ENCODE measurements at places on chromosomes 6 and 20.

DNA sequence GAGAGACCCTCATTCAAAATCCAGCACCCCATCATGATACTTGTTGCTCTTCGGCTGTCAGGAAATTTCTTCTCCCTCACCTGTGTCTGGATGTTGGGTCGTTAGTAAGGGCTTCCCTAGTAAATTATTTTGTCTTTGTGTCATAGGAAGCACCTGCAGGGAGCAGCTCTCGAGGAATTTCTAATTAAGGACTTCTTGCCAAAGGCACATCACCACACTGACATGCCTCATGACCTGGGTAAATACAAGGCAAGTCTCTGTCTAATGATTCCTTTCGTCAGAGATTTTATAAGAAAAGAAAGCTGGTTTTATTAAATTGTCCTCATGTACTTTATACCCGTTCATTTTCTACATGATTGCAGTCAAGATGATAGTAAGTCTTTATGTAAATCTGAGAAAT is at the start of gene NOX3:
Gene NOX3, minus strand, starts transcription at position 74 of the 400 bp plus-strand sequence. Its CDS starts 39 bp downstream, at position 35.
- DNase-seq = no peak

- no peak for DNase-seq
Measured at GRCh38 chr6:13924949-13925881, at the start of gene RNF182. Gene RNF182, plus strand, starts transcription at chr6:13924952. Its CDS starts 52,168 bp downstream, at chr6:13977120.

DNA sequence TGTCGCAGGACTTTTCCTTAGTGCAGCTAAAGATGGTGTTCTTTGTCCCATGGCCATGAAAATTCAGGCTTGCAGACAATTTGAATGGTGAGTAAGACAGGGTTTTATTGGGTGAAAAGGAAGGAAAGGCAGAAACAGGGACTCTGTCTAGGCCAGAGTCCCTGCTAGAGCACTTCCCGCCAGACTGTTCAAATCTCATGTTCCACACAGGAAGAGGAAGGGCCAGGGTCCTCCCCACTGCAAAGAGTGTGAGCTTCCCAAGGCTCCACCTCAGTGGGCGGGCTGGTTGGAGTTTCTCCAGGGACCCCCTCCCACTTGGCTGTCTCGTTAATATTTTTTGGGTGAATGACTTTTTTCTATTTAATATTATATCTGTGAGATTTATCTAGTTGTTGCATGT is 29.0 kb downstream of the COL19A1 start:
- DNase-seq = no peak

DNA sequence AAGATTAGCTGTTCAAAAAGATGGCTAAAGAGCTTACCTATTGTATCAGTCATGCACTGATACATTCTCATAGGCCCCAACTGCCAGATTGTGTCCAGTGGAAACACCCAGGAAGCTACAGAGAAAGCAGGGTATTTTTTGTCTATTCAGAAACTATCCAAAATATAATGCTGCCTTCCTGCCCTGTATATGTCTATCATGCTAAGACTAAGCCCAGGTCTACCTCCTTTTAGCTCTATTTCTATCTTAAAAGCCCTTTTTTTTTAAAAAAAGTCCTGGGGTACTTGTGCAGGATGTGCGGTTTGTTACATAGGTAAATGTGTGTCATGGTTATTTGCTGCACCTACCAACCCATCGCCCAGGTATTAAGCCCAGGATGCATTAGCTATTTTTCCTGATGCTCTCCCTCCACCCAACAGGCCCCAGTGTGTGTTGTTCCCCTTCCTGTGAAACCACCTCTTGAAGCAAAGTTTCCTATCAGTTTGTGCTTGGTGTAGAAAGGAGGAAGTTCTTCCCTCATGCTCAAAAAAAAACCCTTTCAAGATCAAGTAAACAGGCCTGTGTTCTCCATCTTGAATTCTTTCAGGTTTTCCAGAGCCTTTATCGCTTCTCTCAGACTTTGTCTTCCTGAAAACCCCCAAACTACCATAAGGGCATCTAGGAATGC is 514 bp downstream of the DEFB129 start:
- DNase-seq = peak; percentile 29

- no peak for DNase-seq
Measured at GRCh38 chr20:58651946-58652605, 993 bp downstream of the STX16 start.

GRCh38 chr6:52162940-52163908 is 23.0 kb upstream of the IL17A start:
- no peak for DNase-seq

DNA sequence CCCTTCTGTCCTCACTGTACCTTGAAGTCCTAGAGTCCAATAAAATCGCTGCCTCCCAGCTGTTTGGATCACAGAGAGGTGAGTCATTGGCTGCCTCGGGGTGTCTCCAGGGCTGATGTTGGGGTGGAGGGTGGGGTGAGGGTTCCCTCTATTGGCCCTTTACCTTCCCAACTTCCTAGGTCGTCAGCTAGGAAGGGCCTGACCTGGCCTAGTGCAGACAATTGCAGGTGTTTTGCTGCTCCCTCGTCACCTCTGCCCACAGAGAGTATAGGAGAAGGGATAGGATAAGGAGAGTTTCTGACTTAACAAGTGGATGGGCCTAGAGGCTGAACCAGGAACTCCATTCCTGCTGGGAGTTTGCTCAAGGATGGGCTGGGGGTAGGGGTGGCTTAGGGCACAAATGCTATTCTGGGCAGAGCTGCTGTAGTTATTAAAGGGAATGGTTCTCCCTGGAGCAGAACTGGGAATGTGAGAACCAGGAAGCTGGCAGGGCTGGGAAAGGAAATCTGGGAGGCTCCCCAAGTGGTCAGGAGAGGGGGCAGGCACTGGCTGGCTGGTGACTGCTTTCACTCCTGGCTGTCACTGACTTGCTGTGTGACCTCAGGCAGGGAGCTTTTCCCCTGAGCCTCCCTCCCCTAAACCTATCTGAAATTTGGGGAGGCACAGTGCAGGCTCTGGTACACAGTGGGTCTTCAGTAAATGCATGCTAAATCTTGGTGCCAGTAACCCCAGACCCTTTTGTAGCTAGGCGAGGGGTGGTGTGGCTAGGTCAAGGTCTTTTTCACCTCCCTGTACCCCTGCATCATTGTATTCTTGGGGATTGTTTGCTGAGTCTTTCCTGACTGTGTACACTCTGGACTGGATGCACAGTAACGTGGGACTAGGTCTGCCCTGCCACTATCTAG is 1.5 kb downstream of the TP53INP2 start:
- DNase-seq = no peak

DNA sequence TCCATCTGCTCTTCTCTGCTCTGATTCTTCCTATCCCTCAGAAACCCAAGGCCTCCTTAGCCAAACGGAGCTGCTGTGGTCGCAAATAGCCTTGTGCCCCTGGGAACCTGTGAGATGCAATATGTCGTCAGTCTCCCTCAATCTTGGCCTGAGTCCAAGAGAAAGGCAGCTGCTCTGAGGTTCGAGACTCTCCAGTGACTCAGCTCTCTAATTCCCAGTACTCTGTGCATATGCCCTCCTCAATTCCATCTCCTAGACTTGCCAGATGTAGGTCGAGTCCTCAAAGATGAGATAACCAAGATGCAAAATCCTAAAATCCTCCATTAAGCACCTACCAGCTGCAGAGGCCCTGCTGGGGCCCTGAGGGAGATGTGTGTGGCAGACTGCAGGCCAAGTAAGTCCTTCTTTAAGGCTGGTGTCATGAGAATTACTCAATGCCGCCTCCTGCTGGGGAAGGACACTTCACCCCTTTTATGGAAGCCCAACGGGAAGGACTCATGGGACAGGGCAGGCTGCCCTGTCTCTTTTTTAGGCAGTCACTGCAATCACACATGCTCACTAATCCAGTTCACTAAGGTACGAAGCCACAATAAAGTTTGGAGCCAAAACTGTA is 28.5 kb downstream of the C6orf15 start:
- peak; percentile 56 for DNase-seq

DNA sequence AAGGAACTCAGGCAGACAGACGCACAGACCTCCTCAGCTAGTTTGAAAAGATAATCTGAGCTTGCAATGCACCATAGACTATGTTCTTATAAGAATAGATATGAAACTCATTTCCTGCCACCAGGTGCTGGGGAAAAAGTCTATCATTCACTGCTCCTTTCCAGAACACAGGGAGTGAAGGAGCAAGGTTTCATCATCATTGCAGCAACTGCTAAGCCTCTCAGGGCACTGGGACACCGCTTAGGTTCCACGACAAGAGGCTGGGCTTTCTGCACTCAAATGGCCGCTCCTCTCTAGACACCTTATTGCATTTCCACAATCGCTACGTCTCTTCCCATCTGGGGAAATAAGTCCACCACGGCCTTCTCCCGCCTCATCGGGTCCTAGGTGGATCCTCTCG is 418.5 kb upstream of the JARID2 start:
- no peak for DNase-seq

DNA sequence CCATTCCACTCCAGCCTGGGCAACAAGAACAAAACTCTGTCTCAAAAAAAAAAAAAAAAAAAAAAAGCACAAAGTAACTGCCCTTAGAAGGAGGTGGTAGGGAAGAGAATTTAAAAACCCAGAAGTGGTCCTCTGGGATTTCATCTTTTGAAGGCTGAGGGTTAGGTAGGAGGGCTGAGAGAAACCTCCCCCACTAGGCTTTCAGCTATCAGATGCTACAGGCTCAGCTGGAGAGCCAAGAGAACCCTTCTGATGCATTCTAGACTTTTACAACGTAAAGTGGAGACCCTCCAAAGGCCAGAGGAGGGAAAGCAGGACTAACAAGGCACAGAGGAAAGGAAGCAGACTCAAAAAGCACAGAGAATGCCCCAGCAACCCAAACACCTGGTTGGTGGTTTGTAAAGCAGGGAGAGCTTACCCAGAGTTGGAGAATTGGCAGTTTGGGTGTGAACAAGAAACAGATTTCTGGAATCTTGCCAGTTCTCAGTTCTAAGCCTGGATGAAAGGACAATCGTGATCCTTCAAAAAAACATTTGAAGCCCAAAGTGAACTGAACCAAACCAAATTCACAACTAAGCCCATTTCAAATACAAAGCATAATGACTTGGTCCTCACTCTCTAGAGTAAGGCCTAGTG is 23.2 kb upstream of the SPAG4 start:
- no peak for DNase-seq

DNA sequence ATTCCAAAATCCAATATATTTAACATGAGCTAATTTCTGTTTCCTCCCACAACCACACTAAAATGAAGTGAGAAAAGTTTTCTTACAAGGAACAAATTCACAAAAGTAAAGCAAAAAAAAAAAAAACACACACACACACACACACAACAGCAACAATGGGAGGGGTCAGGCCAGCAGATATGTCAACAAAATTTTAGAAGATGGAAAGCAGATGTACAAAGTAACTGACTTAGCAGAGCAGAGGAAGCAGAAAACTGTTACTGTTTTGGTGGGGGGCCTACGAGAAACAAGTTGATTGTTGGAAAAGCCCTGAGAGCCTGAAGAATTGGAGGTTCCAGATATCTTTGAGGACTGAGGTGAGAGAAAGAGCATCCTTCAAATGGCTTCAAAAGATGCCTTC is 11.7 kb downstream of the EPB41L2 start:
- DNase-seq = no peak

GRCh38 chr20:50826121-50826520 is 31.3 kb downstream of the BCAS4 start:
- DNase-seq = no peak

GRCh38 chr6:4472222-4472621 is 304.0 kb upstream of the CDYL start:
- no peak for DNase-seq

DNA sequence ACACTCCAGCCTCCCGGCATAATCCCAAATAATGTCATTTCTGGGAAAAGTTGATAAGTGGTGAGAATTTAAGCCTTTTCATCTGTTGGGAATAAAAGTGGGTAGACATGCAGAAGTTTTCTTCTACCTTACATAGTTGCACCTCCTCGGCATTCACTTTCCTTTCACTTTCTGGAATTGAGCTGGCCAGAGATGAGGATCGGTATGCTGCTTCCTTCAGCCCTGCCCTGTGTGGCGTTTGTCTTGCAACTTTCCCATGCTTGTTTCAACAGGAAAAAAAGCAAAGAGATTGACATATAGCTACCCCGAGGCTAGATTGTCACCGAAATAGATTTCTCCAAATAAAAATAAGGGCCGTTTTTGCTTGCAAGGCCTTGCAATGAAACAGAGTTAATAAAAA is 65.8 kb upstream of the JAG1 start:
- DNase-seq = no peak

DNA sequence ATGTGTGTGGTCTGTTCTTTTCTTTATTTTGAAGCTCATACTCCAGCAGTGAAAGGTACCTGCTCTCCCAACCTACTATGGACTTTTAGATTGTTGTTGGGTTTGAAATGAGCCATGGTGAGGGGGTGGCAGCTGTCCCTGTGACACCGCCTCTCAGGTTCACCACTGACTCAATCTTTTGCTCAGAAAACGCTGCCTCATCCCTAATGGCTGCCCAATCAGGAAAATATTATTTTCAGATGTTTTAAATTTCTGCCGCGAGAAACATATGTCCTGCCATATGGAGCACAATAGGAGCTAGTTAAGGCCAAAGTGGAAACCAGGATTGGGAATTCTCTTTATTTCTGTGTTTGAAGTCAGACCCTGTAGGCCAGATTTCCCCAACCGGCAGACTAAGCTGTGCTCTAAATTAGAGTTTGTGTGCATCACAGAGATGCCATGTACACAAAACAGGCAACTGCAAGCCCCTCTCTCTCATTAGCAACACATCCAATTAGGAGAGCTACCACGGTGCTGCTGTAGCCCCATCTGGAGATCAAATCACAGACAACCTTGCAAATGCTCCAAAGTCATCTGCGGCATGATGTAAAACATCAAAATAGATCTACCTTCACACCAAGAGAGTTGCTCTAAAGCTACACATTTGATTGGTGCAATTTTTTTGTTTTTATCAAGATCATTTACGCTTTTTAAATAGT is 144.1 kb upstream of the BACH2 start:
- DNase-seq = no peak

DNA sequence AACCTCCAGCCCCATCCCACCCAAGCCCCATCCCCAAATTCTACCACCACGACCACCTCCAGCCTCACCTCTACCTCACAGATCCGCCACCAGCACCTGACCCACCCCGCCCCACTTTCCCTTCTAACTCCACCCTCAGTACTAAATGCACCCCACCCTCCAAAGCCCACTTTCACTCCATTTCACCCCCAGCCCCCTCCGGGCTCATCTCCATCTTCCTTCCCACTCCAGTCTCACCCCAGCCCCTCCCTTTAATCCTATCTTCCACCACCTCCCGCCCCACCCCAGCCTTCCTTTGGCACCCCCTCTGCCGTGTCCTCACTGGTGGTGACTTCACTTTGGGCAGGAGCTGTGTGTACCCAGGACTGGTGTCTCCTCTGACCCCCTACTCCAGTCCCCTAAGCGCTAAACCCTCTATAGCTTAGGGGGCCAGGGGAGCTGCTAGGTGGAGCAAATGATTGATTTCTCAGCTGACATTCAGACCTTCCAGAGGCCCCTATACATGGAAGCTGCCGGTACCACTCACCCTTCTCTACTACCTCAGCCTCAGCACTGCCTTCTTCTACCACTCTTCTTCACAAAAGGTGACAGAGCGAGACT is 2.8 kb upstream of the NSFL1C start:
- no peak for DNase-seq

GRCh38 chr20:52751571-52751970 is 220.6 kb upstream of the TSHZ2 start:
- DNase-seq = no peak

- no peak for DNase-seq
Measured at GRCh38 chr6:168877821-168878282, 375.8 kb downstream of the THBS2 start.

- DNase-seq = no peak
Measured at GRCh38 chr6:25489399-25489798, 162.6 kb upstream of the SCGN start.

All from CMK (cell line).